ENCODE measurements at places on chromosomes 1 and 21.

- DNase-seq: no peak
Measured at GRCh38 chr1:108830119-108831008, 26.5 kb downstream of the AKNAD1 start.

- DNase-seq: no peak
Measured at GRCh38 chr21:18529254-18529653, 125.7 kb upstream of the TMPRSS15 start.

DNA sequence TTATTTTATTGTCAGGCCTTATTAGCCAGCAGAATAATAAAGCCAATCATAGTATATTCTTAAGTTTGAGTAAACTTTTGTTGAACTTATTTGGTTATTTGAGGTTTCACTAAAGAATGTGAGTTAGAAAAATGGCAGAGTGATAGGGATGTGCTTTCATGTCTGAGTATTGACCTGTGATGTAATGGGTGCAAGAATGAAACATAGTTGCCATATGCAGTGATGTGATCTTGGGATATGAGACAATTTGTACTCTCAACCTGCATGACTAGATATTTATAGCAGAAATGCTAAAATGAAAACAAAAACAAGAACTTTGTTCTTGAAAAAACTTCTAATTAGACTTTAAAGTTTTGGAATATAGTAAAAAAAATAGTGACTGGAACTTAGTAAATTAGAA is 97.9 kb downstream of the DISP1 start:
- no peak for DNase-seq

GRCh38 chr1:167105271-167106118 is 11.6 kb downstream of the STYXL2 start:
- DNase-seq: no peak

- no peak for DNase-seq
Measured at GRCh38 chr1:12314333-12314903, 84.6 kb downstream of the VPS13D start.

- no peak for DNase-seq
Measured at GRCh38 chr1:166948856-166949350, 26.4 kb downstream of the ILDR2 start.

DNA sequence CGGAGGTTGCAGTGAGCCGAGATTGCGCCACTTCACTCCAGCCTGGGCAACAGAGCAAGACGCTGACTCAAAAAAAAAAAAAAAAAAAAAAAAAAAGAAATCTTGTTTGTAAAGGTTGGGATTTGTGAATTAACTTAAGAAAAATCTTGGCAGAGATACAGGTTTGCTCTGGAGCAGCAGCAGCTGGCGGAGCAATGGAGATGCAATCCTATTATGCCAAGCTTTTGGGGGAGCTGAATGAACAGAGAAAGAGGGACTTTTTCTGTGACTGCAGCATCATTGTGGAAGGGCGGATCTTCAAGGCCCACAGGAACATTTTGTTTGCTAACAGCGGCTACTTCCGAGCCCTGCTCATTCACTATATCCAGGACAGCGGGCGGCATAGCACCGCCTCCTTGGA is 5.6 kb downstream of the ZBTB8B start:
- no peak for DNase-seq

GRCh38 chr1:206816390-206817287 is 44.3 kb upstream of the IL10 start:
- DNase-seq: no peak

DNA sequence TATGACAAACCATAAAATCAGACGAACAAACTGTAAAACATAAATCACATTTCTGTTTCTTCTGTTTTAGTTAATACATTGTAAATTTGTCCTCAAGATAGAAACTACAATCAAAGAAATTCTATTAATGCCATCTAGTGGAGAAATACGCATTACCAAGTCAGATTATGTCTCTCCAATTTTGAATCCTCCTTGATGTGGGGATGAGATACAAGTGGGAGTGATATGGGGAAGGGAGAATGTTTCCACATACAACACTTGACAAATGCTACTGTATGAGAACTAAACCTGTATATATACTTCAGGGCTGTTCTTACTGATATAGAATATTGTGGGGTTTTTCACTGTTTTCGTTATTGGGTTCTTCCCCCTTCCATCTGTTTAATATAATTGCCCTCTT is 2.6 kb downstream of the HFM1 start:
- DNase-seq: no peak

GRCh38 chr21:46491553-46491952 is 32.9 kb downstream of the DIP2A start:
- no peak for DNase-seq

DNA sequence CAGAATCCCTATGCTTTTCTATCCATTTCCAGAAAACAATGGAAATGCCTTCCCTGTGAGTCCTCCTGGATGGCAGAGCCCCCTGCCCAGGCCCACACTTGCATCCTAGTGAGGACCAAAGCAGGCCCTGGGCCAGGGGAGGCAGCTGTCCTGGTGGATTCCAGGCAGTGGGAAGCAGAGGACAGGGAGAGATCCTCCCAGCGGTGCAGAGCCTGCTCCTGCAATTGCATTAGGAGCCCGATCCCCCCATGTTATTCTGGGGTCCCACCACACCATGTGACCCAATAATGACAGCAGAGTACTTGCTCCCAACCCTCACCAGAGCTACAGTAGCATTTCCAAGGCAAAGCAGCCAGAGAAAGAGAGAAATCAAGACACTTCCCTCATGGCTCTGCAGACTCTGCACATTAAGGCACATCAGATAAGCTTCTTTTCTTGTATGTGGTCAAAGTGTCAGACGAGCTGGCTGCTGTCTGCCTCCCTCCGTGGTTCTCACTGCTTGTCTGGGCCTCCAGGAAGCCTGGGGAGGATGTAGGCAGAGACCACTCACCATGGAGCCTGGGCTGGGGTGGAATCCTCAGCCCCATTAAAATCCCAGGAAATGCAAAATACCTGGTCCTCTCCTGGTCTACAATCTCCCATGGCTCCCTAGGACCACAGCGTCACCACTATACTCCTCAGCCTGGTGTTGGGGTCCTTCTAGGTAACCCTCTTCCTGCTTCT is 54.9 kb upstream of the RUNX3 start:
- DNase-seq: no peak

DNA sequence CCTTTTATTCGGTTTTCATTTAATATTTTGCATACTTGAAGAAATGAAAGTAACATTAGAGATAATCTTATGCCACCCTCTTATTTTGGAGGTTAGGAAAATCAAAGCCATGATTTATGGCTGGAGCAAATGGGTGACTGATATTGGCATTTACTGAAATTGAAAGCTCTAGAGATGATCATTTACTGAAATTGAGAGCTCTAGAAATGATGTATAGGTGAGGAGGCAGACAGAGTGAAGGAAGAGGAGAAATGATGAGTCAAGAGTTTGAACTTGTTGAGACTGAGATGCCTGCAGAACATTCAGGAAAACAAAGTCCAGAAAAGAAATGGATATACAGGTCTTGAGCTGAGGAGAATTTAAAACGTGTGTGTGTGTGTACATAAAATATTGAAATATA is 217.6 kb downstream of the LTN1 start:
- no peak for DNase-seq

- no peak for DNase-seq
Measured at GRCh38 chr1:65650682-65651081, 142.0 kb upstream of the PDE4B start.

GRCh38 chr1:55827350-55827749 is 612.2 kb upstream of the USP24 start:
- no peak for DNase-seq

DNA sequence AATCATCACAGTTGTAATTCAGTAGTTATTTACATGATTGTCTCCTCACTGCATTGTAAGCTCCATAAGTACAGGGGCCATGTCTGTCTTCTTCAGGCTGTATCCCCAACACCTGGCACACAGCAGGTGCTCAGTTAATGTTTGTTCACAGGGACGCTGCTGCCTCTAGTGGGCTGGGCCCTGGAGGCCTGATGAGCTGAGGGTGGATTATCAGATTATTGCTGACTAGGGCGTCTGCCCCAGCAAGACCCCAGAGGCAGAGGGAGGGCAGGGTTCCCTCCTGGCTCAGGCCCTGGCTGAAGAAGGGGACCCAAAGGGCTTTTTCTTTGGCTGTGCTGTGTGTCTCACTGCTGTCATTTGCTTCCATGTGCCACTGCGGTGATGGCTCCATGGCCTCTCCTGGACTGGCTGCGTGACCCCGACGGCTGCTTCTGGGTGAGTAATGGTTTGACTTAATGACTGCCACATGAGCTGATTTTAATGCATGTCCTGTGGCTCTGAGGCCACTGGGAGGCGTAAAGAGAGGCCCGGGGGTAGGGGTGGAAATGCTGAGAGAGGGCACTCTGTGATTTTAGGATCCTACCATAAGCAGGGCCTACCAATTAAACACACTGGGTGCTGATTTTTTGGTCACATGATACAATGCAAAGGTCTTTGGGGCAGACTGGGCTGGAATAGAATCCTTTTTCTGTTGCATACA is 20.8 kb upstream of the EPB41 start:
- DNase-seq: no peak

DNA sequence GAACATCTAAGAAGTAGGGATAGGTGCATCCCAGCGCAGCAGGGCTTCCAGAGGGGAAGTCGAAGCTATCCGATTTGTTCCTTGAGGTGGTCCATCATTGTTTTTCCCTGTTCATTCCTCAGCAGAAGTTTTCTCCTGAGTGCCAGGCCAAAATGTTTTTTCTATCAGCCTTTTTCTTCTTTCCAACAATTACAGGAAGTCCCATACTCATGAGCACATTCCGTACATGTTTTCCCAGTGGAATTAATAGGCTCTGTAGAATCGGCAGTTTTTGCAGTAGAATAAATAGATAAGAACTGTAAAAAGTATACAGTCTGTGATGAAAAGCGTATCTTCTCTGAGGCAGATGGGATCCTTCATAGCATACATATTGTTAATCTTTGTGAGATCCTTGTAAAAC is 24.8 kb downstream of the CD101 start:
- no peak for DNase-seq

GRCh38 chr1:55735106-55735505 is 519.9 kb upstream of the USP24 start:
- no peak for DNase-seq

DNA sequence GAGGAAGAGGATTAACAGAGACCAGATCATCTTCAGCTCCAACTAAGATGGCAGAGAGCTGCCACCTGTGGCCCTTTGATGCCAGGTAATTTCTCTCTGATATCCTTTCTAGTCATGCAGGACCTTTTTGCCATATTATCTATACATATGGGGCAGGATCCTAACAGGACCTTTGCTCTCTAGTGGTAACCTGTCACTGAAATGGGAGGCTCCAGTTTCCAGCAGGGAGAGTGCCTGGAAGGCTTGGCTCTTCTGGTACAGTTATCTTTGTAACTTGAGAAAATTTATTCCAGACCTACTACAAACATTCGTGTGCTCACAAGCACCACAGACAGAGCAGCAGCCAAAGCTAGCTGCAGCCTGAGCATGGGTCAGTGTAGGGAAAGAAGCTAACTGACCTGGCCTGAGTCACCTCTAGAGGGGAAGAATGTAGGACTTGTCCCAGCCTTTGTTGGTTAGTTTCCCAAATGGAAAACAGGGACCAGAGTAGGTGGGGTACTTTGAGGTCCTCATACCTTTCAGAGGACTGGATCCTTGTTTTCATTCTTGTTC is 86.5 kb upstream of the MACF1 start:
- DNase-seq: no peak

GRCh38 chr1:71093938-71094337 is 13.1 kb upstream of the ZRANB2 start:
- DNase-seq: no peak

GRCh38 chr1:29858646-29859045 is 622.3 kb downstream of the PTPRU start:
- no peak for DNase-seq

DNA sequence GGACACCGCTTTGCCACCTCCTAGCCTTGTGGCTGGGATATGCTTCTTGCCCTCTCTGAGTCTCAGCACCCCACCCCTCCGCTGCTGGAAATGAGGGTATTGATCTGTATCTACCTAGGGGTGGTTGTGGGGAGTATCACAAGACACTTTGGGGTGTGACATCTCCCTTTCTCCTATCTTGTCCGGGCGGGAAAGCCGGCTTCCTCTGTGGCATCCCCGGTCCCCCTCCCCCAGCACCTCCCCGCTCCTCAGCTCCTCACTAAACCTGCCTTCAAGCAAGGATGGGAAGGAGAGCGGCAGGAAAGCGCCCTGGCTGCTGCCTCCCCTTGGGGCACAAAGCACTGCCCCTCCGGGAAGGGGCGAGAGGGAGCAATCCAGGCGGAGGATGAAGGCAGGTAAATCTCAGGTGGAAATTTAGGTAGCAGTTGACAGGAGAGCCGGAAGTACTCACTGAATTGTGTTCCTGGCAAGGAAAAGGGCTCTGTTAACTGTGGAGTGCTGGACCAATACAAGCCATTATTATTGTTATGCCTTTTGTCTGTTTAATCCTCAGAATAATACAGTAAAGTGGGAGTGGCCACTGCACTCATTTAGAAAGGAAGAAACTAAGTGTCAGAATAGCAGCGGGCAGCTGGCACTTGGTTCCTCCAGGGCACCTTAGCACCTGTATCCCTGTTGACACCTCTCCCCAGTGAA is 49.0 kb upstream of the LRP8 start:
- no peak for DNase-seq

GRCh38 chr1:54945393-54945936 is 35.0 kb upstream of the TMEM61 start:
- DNase-seq: no peak

- DNase-seq: no peak
Measured at GRCh38 chr1:86775395-86775794, 71.0 kb downstream of the SH3GLB1 start.

DNA sequence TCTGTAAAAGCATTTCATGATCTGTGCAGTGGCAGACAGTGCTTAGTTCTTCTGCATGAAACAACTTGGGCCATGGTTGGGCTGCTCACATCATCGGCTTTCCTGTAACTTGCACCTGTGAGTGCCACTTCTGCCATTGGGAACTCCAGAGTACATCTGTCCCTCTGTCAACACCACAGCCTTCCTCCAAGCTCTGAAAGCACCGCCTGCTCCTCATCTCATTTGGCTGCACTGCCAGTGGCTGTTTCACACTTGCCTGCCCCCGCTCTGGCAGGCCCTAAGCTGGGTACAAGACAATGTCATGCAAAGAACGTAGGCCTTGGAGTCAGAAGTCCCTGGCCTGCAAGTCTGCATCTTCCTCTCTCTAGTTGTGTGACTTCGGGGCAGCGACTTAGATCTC is 46.4 kb downstream of the DDX20 start:
- DNase-seq: no peak

DNA sequence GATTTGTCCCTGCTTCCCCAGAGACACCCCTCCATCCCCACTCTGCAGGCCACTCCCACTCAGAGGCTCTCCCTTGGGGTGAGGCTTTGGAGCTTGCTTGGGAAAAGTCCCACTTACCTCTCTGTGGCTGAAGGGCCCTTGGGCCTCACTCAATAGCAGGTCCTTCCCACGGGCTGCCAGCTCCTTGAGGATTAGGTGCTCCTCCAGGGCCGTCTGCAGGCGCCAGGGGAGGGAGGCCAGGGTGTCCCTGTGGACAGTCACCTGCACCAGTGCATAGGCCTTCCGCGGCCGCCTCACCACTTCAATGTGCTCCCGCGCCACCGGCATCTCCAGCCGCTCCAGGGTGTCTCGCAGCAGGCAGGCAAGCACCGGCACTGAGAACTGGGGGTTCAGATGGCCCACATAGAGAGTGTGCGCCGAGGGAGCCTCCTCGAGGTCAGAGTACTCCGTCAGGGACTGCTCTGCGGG is 1.4 kb downstream of the SLFNL1 start:
- DNase-seq: no peak

GRCh38 chr1:236345728-236346127 is 48.4 kb upstream of the EDARADD start:
- DNase-seq: no peak

- DNase-seq: no peak
Measured at GRCh38 chr1:218904416-218904815, 269.3 kb upstream of the LYPLAL1 start.

GRCh38 chr1:56921479-56921878 is 44.3 kb downstream of the C8B start:
- DNase-seq: no peak

Measured in stimulated activated CD4-positive, alpha-beta T cell treated with anti-CD3 and anti-CD28 coated beads, Interleukin-1b, Interleukin-23, amount 100 ng/mL, for 1 hour (primary cell).